Activated naive CD4-positive, alpha-beta T cell treated with anti-CD3 and anti-CD28 coated beads for 36 hours (primary cell): ENCODE measurements at places on chromosomes 13 and 19. TPM values are rescaled to one million over a fixed set of nuclear protein-coding genes. Genes with fewer than 3 reads are reported as not detected.

DNA sequence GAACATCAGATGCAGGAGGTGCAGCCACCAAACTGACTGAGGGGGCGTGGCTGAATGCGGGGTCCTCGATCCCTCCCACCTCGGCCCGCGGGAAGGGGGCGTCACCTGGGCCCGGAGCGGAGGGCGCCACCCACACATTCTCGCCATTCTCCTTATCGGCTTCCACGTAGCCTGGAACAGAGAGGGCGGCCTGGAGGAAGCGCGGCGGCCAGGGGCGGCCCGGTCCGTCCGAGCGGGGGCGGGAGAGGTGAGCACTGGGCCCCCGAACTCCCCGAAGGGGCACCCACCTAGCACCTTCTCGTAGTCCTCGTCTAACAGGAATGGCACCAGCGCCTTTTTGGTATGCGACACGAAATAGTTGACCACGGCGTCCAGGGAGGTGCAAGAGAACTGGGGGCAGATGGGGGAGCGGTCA is 11.8 kb downstream of the STAP2 start:
- H3K27ac ChIP-seq, result no peak overlapping the region
- no peaks in the 10 kb centered on the region for H3K27me3 ChIP-seq
- peaks cover 27% of the 10 kb centered on the region for H3K4me1 ChIP-seq
- H3K4me3 ChIP-seq, result peak overlapping the region; percentile 87
- DNase-seq, result no peak
- H3K36me3 ChIP-seq, result peaks cover 5% of the 10 kb centered on the region

The C2CD4C gene
- 0.10 TPM for total RNA-seq

DNA sequence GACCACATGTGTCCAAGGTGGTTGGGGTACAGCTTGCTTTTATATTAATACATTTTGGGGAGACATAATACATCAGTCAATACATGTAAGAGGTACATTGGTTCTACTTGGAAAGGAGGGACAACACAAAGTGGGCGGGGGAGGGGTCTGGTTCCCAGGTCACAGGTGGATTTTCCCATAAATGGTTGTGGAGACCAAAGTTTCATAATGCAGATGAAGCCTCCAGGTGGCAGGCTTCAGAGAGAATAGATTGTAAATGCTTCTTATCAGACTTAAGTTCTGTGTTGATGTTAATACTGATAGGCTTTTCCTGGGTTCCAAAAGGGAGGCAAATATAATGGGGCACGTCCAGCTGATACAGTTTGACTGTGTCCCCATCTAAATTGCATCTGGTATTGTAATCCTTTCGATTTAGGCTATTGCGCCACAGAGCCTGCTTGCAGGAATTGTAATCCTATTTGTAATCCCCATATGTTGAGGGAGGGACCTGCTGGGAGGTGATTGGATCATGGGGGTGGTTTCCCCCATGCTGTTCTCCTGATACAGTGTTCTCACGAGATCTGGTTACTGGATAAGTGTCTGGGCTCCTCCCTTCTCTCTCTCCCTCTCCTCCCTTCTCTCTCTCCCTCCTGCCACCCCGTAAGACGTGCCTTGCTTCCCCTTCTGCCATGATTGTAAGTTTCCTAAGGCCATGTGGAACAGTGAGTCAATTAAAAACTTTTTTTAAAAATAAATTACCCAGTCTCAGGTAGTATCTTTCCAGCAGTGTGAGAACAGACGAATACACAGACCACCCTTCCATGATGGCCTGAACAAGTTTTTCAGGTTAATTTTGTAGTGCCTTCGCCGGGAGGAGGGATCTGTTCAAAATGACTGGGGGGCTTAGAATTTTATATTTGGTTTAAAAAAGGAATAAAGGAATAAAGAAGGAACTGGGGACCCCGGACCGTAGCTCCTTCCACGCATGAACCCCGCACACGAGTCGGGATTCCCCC is 44.9 kb downstream of the ZNF823 start:
- no peak for DNase-seq
- H3K36me3 ChIP-seq, result peaks cover 2% of the 10 kb centered on the region
- H3K27ac ChIP-seq, result no peak overlapping the region
- peaks cover 14% of the 10 kb centered on the region for H3K4me1 ChIP-seq
- H3K27me3 ChIP-seq, result peaks cover 41% of the 10 kb centered on the region
- H3K4me3 ChIP-seq, result peak overlapping the region; percentile 57

The IGSF23 gene
- not detected for total RNA-seq

The ZNF837 gene
- total RNA-seq, result 1.9 TPM

- H3K36me3 ChIP-seq, result peaks cover 21% of the 10 kb centered on the region
- DNase-seq, result no peak
- H3K4me1 ChIP-seq, result peaks cover 10% of the 10 kb centered on the region
- peak overlapping the region; percentile 98 for H3K27ac ChIP-seq
Measured at GRCh38 chr19:3433805-3434540, 46.4 kb downstream of the SMIM24 start.

DNA sequence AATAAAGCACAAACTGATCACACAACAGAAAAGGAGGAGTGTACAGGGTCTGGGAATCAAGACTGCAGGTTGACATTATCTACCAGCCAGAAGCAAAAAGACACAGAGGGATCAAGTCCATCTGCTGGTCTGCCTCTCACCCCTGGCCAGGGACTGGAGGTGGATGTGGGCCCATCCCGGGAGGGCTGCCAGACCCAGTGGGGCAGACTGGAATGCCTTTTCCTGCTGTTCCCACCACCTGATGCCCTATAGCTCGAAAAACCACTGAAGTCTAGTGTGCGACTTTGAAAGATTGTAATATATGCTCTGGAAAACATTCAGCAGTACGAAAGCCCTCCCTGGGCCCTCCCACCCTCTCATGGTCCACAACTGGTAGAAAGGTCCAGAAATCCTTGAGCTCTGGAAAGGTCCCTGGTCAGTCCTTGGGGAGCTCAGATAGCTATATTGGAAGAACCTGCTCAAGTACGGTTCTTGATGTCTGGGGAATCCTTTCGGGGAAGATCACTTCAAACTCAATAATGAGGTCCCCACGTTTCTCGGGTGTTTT is 2.6 kb downstream of the DNAJB1 start:
- peak overlapping the region; percentile 89 for H3K4me3 ChIP-seq
- no peak for DNase-seq
- H3K36me3 ChIP-seq, result peaks cover 36% of the 10 kb centered on the region

- peaks cover 20% of the 10 kb centered on the region for H3K36me3 ChIP-seq
- DNase-seq, result no peak
- H3K4me1 ChIP-seq, result no peaks in the 10 kb centered on the region
- no peaks in the 10 kb centered on the region for H3K27me3 ChIP-seq
- H3K4me3 ChIP-seq, result no peak overlapping the region
- H3K27ac ChIP-seq, result no peak overlapping the region
Measured at GRCh38 chr13:113528101-113528812, 37.7 kb upstream of the DCUN1D2 start.

GRCh38 chr13:25990801-25991200 is 61.0 kb downstream of the SHISA2 start:
- DNase-seq, result no peak
- H3K27ac ChIP-seq, result no peak overlapping the region
- no peaks in the 10 kb centered on the region for H3K27me3 ChIP-seq
- no peaks in the 10 kb centered on the region for H3K4me1 ChIP-seq
- peaks cover 1% of the 10 kb centered on the region for H3K36me3 ChIP-seq
- H3K4me3 ChIP-seq, result no peak overlapping the region

The RPL13A gene
- total RNA-seq, result 4,607 TPM

DNA sequence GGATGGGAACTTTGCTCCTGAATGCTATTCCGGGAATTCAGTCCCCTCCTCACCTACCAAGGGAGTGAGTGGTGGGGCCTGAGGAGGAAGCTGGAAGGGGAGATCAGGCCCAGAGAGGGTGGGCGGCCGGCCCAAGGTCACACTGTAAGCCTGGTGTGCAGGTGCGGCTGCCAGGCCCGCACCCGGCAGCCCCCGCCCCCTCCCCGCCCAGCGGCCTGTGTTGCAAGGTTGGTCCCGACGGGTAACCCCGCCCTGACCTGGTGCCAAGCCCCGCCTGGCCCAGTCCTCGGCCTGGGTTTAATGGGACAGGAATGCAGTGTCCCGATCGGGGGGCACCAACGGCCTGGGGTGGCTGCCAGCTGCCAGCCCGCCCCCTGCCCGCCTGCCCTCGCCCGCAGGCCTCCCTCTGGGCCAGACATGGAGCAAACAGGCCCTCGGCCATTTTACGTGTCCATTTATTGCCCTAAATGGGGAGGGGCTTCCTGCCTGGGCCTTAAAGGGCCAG is 5.5 kb downstream of the ZBTB7A start:
- H3K27ac ChIP-seq, result peak overlapping the region; percentile 79
- DNase-seq, result no peak
- H3K27me3 ChIP-seq, result no peaks in the 10 kb centered on the region
- no peak overlapping the region for H3K4me3 ChIP-seq
- peaks cover 35% of the 10 kb centered on the region for H3K4me1 ChIP-seq

The APOC4 gene
- total RNA-seq, result not detected

The ZNF296 gene
- 1.4 TPM for total RNA-seq

DNA sequence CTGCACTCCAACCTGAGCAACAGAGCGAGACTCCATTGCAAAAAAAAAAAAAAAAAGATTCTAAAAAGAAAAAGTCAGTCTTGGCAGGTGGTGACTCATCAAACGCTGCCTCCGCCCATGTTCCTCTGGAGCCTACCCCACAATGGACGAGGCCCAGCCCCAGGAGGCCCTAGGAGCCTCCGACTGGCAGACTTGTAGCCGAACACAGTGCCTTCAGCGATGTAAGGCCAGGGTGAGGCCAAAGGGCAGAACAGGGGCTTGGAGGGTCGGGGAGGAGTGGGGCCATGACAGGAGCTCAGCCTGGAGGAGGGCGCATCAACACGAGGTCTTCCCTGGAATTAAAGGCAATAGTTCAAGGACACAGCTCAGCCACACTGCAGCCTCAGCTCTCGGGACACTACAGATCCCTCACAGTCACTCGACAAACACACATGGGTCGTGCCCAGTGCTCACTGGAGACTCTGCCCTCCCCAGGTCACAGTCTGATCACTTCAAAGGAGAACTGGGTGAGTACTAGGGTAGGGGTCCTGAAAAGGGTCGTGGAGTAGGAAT is 5.1 kb downstream of the USE1 start:
- H3K27me3 ChIP-seq, result no peaks in the 10 kb centered on the region
- H3K4me3 ChIP-seq, result no peak overlapping the region
- no peak for DNase-seq
- no peak overlapping the region for H3K27ac ChIP-seq
- peaks cover 3% of the 10 kb centered on the region for H3K4me1 ChIP-seq
- H3K36me3 ChIP-seq, result peaks cover 17% of the 10 kb centered on the region

DNA sequence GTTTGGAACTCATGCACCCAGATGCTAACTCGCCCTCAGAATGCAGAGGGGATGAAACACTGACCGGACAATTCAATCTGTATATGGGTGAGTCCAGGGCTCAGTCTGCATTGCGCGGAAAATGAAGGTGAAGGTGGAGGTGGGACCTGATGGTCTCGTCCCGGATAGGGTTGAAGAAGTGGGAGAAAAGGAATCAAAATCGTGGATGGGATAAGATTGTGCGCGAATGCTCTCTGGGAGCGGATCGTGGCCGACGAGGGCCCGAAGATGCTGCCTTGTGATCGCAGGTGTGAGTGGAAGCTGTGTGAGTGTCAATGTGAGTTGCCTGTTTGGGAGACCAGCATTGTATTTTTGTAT is 594 bp upstream of the ZNF850 start:
- peaks cover 53% of the 10 kb centered on the region for H3K36me3 ChIP-seq
- H3K4me3 ChIP-seq, result peak overlapping the region; percentile 98

DNA sequence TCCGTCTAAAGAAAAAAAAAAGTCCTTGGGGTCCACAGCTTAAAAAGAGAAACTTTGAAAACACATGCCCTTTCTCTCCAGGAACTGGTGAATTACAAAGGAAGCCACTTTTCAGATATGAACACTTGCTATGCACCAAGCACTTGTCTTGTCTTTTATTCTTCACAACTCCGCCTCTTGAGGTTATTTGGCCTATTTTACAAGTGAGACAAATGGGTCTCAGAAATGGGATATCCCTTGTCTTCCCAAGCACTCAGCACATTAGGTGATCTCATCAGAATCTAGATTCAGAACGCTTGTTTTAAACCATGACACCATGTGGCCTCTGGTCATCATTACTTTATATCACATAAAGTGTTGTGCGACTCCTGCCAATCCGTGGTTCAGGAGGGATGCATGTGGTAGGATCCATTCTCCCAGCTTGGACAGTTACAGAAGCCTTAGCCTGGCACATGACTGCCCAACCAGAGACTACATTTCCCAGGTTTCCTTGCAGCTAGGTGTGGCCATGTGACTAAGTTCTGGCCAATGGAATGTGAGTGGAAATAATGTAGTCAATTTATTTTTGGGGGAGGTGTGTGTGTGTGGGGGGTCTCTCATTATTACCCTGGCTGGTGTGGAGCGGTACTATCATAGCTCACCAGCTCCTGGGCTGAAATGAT is 13.9 kb downstream of the TSKS start:
- no peak overlapping the region for H3K4me3 ChIP-seq
- no peaks in the 10 kb centered on the region for H3K36me3 ChIP-seq
- no peaks in the 10 kb centered on the region for H3K27me3 ChIP-seq
- DNase-seq, result no peak

DNA sequence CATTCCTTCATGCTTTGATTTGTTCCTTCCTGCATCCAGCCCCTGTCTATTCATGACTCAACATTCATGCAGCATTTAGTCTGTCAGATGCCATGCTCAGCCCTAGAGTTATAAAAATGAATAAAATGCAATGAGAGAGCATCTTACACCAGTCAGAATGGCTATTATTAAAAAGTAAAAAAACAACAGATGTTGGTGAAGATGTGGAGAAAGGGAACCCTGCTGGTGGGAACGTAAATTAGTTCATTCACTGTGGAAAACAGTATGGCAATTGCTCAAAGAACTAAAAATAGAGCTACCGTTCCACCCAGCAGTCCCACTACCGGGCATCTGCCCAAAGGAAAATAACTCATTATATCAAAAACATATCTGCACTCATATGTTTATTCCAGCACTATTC is 70.0 kb upstream of the GTF3A start:
- H3K27ac ChIP-seq, result no peak overlapping the region
- DNase-seq, result no peak
- no peaks in the 10 kb centered on the region for H3K36me3 ChIP-seq
- no peak overlapping the region for H3K4me3 ChIP-seq

DNA sequence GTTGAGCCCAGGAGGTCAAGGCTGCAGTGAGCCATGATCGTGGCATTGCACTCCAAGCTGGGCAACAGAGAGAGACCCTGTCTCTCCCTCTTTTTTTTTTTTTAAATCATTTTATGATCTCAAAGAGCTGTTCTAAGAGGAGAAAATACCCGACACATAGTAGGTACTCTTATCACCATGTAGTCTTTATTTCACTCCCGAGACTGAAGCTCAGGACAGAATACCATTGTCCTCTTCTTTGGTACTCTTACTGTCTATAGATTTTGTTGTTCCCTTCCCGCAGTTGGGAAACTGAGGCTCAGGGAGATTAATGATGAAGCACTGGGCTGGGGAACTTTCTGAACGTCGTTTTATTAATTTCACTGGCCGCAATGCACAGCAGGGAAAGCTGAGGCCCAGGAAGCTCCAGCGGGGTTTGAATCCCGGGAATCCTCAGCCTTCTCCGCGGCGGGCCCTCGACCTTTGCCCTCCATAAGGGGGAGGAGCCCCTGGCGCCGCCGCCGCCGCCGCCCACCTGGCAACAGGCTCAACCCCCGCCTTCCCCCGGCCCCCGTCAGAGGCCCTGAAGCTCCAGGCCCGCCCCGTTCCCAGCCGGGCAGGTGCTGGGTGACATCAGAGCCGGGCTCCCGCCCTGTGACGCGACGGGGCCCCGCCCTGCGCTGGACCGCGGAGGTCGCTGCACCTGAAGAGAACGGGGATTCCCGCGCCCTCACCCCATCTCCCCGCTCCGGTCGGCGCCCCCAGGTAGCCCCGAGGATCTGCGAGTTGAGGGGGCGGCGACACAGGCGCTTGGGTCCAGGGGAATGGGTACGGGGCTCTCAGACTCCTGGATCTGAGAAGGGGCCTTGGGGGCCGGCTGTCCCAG is 1.6 kb downstream of the MYH14 start:
- no peak overlapping the region for H3K27ac ChIP-seq
- no peaks in the 10 kb centered on the region for H3K36me3 ChIP-seq

- no peak for DNase-seq
- peaks cover 65% of the 10 kb centered on the region for H3K36me3 ChIP-seq
- H3K27me3 ChIP-seq, result no peaks in the 10 kb centered on the region
- no peak overlapping the region for H3K4me3 ChIP-seq
- H3K4me1 ChIP-seq, result peaks cover 76% of the 10 kb centered on the region
Measured at GRCh38 chr13:114320065-114320464, 5.8 kb downstream of the CHAMP1 start.
